ENCODE measurements at places on chromosomes 3 and 15.

DNA sequence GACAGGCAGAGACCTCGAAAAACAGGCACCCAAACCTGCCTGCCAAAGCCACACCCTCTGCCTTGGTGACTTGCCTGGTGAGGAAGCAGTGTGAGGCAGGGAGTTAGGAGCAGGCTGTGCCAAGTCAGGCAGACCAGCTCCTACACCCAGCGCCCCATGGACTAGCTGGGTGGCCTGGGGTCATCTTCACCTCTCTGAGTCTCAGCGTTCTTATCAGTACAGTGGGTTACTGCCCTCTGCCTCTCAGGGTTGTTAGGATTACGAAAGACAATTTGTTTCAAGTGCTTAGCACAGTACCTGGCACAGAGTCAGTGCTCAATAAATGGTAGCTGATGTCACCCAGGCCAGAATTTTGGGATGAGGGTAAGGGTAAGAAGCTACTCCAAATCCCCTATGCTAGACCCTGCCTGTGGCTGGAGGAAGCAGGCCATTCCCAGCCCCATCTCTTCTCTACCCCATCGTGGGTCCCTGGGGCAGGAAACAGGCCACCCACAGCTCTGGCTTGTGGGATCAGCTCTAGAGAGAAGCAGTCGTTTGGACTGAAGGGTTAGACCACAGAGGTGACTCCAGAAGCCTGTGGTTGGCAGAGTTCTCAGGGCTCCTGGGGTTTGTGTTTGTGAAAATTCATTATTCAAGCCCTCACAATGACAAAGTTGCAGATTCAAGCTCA lies 10.1 kb downstream of the SLC51B start:
- no peak for DNase-seq

- DNase-seq = no peak
These were observed 51.2 kb downstream of the UBE2E2 start for GRCh38 chr3:23254282-23254681.

DNA sequence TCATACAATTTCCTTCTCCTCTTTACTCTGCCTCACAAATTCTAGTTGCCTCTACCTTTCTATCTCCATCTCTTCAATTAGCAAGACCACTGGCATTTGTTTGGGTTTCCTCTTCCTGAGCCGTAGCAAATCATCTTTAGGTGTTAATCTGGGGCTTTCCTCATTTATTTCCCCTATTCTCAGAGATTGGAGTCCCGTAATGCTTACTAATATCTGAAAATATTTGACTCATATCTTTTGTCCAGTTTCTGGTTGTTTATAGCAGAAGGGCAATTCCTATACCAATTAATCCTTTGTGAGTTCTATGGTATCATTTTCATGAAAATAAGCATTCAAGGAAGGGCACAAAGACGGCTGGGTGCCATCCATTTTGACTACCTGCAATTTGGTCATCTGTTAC lies 103.7 kb downstream of the NR2E3 start:
- DNase-seq = no peak

GRCh38 chr3:169665264-169666075 lies 2.0 kb upstream of the MECOM start:
- DNase-seq = no peak

DNA sequence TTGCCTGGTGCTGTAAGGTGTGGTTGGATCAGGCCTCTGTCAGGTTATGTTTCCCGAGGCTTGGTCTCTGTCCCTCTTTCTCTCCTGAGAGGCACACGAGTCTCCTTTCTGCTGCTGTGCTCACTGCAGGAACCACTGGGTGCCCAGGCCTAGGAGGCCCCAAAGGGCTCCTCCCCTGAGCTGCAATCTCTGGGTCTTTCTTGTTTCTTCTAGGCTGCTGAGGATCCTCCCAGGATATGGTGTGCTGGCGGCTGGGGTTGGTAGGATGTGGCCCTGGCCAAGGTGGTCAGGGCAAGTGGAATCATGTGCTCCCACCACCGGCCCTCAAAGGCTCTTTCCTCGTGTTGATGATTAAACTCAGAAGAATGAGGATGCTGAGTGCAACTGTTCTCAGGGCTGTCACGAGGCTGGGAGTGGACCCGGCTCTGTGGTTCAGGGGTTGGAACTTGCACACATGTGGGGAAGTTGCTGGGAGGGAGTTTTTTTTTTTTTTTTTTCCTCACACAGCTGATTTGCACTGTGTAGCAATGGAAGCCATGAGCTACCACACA lies 43.6 kb upstream of the CTSH start:
- DNase-seq = no peak

DNA sequence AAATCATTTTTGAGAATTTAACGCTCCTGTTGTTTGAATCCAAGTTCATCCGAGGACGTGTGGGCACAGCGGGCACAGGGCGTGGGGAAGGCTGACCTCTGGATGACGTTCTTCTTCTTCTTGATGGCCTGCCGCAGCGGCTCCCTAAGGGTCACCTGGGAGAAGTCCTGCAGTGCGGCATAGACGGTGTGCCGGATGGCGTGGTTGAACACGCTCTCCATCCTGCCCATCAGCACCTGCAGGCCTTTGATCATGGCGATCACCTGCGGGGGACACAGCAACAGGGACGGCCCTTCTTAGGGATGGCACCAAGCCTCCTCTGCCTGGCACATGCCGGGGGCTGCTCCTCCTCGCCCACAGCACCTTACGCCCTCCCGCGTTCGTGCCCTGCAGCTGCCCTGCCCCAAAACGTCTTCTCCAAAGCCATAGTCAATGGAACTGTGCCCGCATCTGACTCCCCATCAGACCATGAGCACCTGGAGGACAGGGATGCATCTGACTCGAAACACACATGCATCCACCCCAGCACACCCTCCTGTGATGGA lies 61.5 kb downstream of the CYFIP1 start:
- DNase-seq = no peak

DNA sequence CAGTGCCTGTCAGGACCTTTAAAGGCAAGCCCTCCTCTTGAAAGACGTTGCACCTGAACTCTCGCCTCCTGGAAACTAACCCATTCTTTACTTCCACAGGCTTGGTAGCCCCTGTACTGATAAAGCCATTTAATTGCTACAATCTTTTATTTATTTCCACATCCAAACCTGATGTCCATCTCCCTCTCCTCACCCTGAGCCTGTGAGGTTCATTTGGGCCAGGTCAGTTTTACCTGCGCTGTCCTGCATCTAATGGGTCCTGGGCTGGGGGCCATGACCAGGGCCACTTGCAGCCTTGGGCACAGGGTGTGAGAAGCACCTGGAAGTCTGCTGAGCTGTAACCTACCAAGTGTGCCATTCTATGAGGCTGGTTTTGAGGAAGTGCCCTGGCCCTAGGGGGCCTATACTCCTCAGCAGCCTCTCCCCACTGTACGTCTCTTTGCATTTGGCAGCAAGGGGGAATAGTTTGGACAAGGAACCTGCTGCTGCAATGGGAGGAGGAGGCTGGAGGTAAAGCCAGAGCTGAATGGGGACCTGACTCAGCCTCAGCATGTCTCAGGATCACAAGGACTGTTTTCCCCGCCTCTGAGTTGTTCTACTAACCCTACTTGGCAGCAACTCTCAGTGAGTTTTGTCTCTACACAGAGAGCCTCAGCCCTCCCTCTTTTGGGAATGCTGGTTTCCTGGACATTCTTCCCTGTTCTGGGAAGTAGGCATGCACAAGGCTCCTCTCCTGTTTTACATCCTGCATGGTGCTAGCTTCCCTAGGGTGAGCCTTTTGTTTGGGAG lies 53.8 kb downstream of the WDR76 start:
- peak; percentile 47 for DNase-seq

DNA sequence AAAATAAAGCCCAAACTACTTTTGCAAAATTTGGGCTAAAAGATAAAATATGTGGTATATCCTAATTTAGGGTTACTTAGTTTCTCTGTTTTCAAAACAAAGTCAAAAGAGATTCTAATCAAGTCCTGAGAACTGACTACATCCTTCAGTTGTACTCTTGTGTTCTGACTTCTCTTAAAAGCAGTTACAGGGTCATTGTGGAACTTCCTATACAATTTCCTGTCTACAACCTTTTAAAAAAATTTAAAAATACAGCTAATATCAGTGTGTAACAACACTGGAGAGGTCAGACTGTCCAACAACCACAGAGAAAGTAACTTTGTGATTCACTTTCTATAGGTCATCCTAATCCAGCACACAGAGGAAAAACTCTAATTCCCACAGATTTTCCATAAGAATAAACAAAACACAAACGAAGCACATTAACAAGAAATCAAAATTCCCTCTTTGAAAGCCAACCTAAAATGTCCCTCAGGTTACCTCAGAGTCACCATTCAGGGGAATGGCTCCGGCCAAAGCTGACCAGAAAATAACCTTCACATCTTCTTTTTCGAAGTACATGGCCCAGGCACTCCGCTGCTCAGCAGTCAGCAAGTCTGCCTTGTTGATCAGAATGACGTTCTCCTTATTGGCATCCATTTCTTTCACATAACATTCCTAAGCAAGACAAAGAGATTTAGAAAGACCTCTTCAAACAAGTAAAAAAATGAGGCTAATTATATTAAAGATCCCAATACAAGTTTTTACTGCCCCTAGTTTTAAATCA lies 13.3 kb downstream of the LSG1 start:
- DNase-seq = no peak

DNA sequence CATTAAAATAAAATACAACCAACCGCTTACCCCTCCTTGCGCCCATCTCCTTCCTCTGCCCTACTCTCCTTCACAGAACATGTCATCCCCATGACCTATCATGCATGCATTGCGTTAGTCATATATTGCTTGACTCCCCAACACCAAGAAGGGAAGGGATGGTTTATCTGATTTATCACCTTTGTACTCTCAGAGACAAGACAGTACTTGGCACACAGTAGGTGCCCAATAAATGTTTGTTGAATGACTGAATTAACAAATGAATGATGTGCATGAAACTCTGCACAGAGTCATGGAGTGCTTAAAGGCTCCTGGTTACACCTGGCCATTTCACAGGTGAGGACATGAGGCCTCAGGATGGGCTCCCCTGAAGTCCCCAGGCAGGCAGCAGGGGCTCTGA lies 59.7 kb downstream of the IQSEC1 start:
- no peak for DNase-seq

GRCh38 chr15:39585871-39586301 lies 5.0 kb downstream of the THBS1 start:
- no peak for DNase-seq

- no peak for DNase-seq
These were observed 521.2 kb downstream of the ZIC1 start for GRCh38 chr3:147930232-147930807.

DNA sequence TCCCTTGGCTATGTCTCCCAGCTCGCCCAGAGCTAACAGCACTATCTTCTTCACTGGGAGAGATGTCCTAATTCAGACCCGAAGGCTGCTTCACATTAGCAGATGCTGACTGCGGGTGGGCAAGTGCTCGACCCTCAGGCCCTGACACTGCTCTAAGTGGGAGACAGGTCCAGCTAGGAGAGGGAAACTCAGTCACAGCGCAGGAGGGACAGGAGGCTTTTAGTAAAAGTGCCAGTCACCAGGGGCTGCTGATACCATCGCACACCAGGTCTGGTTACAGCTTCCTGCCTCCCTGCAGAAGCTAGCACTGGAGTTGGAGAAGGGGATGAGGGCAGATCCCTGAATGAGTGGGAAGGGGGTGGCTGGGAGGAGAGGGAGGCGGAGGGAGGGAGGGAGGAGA lies 365.8 kb upstream of the RGMA start:
- no peak for DNase-seq

- no peak for DNase-seq
These were observed 50.3 kb downstream of the BTLA start for GRCh38 chr3:112448939-112449338.

DNA sequence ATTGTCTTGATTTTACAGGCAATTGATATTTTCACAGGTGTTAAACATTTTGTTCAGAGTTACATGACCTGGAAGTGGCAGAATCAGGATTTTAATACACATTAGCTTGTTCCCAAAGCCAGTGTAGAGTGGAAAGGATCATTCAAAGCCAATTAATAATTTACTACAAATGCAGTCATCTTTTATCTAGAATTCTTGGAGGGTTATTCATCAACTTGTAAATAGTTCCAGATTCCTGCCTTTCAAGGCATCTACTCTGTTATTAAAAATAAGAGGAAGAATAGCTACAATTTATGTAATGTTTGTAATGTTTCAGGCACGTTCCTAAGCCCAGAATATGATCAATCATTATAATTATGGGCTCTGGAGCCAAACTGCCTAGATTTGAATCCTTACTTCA lies 358.5 kb downstream of the ZNF385D start:
- DNase-seq = no peak

DNA sequence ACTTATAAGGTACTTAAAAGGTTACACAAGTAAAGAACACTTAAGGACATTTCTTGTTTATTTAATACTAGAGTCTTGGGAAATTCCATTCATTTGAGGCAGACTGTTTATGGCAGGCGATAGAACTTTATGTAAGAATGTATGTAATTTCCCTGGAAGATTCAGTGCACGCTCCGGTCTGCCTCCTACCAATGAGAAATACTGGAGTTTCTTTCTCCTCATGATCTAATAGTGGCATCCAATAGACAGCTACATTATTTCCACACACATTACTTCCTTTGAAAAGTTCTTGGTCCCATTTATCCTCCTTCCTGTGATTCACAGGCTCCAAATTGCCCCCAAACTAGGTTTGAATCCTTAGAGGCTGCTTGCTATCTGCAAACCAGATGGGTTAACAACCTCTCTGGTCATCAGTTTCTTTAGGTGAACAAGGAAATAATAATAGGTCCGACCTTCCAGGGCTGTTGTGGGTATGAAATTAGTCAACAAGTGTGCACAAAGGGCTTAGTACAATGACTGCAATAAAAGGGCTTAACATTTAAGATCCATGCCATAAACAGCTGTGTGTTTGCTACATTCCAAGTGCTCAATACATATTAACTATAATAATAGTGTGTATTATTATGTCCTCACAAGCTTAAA lies 30.7 kb downstream of the EIF4E3 start:
- no peak for DNase-seq

GRCh38 chr15:36978625-36979024 lies 121.7 kb downstream of the MEIS2 start:
- no peak for DNase-seq

GRCh38 chr3:29281094-29281343 lies 148 bp downstream of the RBMS3 start:
- DNase-seq = no peak

- no peak for DNase-seq
These were observed 86.5 kb upstream of the NMNAT3 start for GRCh38 chr3:139764069-139764905.

GRCh38 chr3:139954146-139954860 lies 19.3 kb downstream of the CLSTN2 start:
- DNase-seq = no peak

DNA sequence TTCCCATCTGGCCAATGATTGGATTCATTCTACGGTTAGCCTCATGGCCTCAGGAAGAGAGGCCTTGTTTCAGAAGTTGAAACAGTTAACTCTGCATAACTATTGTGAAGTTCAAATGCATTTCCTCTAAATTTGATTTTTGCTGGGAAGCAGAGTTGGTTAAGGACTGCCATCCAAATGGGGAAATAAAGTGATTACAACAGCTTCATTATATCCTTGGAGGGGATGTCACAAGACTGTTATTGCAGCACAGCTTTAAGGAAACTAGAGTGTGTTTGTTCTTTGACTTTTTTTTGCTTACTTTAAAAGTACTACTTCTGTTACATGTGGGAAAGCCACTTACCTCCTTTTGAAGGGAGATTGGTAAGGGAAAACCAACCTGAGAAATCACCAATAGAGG lies 164.8 kb downstream of the AKAP13 start:
- no peak for DNase-seq

GRCh38 chr15:95690631-95691340 lies 639.7 kb upstream of the NR2F2 start:
- no peak for DNase-seq
